ENCODE measurements at places on chromosomes 7 and 10. TPM values are rescaled to one million over a fixed set of nuclear protein-coding genes. Genes with fewer than 3 reads are reported as not detected.
A peak's percentile ranks its signal among the peaks of the same experiment; 100 is the strongest.

GRCh38 chr7:101542527-101543241 lies 86.4 kb downstream of the MYL10 start:
- H3K4me3 ChIP-seq = no peak overlapping the region
- H3K4me1 ChIP-seq = no peaks in the 10 kb centered on the region
- no peaks in the 10 kb centered on the region for H3K27me3 ChIP-seq
- H3K36me3 ChIP-seq = no peaks in the 10 kb centered on the region
- DNase-seq = peak; percentile 33

The CCM2 gene
- total RNA-seq = 34.4 TPM

DNA sequence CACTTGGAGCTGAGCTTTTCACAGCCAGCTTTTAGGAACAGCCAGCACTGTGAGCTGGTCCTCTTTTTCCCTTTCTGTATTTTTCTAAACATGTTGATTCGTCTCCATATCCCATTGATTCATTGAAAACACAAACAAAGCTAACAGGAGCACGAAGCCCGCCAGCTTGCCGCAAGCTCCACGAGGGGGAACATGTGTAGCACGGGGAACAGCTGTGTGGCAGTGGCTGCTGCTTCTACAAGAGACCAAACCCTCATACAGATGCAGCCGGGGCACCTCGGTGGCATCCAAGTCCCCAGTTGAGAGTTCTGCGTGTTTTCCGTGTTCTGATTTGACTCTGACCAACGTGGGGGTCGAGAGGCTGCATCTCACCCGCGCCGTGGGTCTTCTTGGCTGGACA lies 80.8 kb upstream of the SH2B2 start:
- H3K27ac ChIP-seq = no peak overlapping the region
- peaks cover 4% of the 10 kb centered on the region for H3K36me3 ChIP-seq
- H3K4me3 ChIP-seq = no peak overlapping the region
- no peak for DNase-seq

- no peaks in the 10 kb centered on the region for H3K36me3 ChIP-seq
- DNase-seq = no peak
- H3K27me3 ChIP-seq = 0 out of 2 replicates have a peak, but pooled peaks cover 7% of the 10 kb centered on the region
- H3K4me1 ChIP-seq = no peaks in the 10 kb centered on the region
- no peak overlapping the region for H3K4me3 ChIP-seq
- no peak overlapping the region for H3K27ac ChIP-seq
These were observed 223.2 kb downstream of the FANK1 start for GRCh38 chr10:126119599-126119998.

The ABCB4 gene
- not detected for total RNA-seq

The OGDH gene
- total RNA-seq = 69.1 TPM

DNA sequence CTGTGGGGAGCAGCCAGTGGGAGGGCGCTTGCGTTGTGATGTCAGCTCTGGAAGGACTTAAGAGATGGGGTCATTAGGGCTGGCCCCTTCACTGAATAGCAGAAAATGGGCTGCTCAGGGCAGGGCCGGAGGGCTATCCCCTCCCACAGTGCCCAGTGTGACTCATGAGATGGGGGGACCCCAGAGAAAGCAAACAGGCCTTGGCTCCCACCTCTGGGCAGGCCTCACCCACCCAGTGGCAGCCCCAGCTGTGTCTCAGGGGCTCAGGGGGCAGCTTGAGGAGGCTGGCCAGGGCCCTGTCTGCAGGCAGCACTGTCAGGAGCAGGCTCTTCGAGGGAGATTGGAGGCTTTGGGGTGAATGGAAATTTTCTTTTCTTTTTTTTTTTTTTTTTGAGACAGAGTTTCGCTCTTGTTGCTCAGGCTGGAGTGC lies 168.3 kb downstream of the SLIT1 start:
- H3K4me1 ChIP-seq = no peaks in the 10 kb centered on the region
- H3K27ac ChIP-seq = no peak overlapping the region
- no peaks in the 10 kb centered on the region for H3K27me3 ChIP-seq
